ENCODE measurements at places on chromosomes 4 and X. TPM values are rescaled to one million over a fixed set of nuclear protein-coding genes. Genes with fewer than 3 reads are reported as not detected.

The ITIH6 gene
- total RNA-seq: not detected

The RCHY1 gene
- 14.6 TPM for total RNA-seq

The FHIP1A gene
- not detected for total RNA-seq

The GLRA2 gene
- total RNA-seq: not detected

The SPANXA2 gene
- not detected for total RNA-seq

The KIT gene
- total RNA-seq: 2.6 TPM

The RAI2 gene
- total RNA-seq: 0.20 TPM

The TLR10 gene
- not detected for total RNA-seq

The POF1B gene
- total RNA-seq: not detected

The EREG gene
- 0.54 TPM for total RNA-seq

The PHEX gene
- total RNA-seq: 1.2 TPM

The NXF2B gene
- not detected for total RNA-seq

The SSX2B gene
- total RNA-seq: not detected

The PNMA3 gene
- not detected for total RNA-seq

The ASB9 gene
- total RNA-seq: not detected

The FRG2 gene
- not detected for total RNA-seq

The FMR1NB gene
- not detected for total RNA-seq

The ADH1A gene
- total RNA-seq: not detected

The KLF8 gene
- total RNA-seq: 2.4 TPM

The HSFX4 gene
- not detected for total RNA-seq

The FAM47C gene
- not detected for total RNA-seq

The TAPT1 gene
- total RNA-seq: 14.5 TPM

The SPIN2A gene
- not detected for total RNA-seq

The CPZ gene
- total RNA-seq: 33.6 TPM

The HPGD gene
- not detected for total RNA-seq

The RAB33A gene
- total RNA-seq: 0.15 TPM

The CFI gene
- 21.2 TPM for total RNA-seq

All from cardiac ventricle fibroblast (primary cell).